IPS DF 6.9 (cell line): ENCODE measurements at places on chromosomes 6 and 20.

DNA sequence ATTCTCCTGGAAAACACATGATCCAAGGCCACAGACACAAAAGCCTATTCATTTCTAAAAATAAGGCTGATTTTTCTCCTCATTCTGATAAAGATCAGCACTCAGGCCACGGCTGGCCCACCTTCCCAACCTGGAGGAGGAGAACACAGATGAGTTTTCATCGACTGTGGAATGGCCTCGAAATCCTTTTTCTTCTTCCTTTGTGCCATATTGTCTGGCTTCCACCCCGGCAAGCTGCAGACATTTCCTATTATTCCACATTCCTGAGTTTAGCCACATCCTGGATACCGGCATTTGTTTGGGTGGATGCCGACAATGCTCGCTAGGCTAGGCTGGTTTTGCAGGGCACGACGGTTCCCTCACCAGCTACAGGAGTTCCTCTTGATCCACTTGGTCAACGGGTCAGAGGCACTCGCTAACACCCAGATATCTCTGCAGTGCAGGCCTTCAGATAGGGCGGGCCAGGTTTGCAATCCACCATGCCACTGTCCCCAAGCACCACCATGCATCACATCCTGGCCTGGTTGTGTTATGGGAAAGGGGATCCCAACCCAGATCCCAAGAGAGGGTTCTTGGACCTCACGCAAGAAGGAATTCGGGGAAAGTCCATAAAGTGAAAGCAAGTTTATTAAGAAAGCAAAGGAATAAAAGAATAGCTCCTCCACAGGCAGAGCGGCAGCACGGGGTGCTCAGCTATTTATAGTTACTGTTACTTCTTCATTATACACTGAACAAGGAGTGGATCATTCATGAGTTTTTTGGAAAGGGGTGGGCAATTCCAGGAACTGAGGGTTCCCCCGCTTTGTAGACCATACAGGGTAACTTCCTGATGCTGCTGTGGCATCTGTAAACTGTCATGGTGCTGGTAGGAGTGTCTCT is 4.2 kb upstream of the CTSZ start:
- no peak for DNase-seq

- DNase-seq, result no peak
Measured at GRCh38 chr20:20205862-20206236, 153.5 kb downstream of the CFAP61 start.

GRCh38 chr6:161105408-161105807 is 113.8 kb downstream of the MAP3K4 start:
- no peak for DNase-seq

DNA sequence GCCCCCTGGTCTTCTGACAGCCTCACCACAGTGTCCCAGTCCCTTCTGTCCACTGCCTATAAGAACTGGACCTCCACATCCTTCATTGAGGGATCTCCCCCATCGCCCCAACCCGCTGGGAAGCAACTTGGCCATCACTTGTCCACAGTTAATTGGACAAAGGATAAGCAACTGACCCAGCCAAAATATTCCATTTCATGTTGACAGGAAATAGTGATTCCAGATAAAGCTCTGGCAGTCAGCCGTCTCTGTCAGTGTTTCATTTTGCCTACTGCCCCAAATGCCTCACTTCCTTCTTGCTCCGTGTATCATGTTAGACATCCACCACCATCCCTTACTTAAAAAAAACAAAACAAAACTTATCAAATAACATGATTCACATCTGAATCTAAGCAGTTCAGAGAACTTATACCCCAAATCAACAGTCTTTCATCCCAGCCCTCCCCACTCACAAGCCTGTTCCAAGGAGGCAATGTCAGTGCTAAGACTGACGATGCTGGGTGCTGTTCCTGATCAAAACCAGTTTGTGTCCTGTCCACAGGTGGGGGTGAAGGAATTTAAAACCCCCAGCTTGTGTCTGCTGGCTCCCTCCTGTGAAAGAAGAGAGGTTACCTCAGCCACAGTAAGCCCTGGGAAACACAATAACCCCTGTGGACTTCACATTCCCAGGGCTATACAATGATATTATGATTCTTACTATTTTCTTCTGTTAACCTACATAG is 162.5 kb downstream of the WDR27 start:
- no peak for DNase-seq

DNA sequence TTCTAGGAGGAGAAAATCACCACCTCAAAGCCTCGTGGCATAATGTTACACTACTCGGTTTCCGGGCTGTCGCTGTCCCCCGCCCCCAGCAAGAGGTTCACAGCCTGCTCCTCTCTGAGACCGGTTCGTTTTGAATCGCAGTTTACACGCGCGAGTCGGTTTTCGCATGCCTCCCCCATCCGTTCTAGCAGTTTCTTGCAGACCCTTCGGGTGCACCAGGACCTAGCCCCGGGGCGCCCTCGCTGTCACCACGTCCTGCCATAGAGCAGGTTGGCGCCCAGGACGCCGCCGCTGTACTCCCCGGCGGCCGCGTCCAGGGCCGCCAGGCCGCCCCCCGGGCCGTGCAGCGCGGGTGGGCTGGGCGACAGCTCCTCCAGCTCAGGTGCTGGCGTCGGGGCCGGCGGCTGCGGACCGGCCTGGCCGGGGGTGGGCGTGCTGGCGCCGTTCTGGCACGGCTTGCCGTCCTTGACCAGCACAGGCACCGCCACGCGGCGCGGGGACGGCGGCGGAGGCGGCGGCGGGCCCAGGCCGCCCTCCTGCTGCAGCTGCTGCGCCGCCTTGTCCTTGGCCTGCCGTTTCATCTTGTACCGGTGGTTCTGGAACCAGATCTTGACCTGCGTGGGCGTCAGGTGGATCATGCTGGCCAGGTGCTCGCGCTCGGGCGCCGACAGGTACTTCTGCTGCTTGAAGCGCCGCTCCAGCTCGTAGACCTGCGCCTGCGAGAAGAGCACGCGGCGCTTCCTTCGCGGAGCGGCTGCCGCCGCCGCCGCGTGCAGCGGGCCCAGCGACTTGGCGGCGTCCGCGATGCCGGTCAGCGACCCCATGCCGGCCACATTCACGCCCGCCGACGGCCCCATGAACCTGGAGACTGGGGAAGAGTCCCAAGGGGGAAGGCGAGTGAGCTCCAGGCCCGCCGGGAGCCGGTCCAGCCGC is 1.4 kb downstream of the NKX2-4 start:
- DNase-seq, result no peak
